ENCODE measurements at places on chromosomes 6 and 20.

DNA sequence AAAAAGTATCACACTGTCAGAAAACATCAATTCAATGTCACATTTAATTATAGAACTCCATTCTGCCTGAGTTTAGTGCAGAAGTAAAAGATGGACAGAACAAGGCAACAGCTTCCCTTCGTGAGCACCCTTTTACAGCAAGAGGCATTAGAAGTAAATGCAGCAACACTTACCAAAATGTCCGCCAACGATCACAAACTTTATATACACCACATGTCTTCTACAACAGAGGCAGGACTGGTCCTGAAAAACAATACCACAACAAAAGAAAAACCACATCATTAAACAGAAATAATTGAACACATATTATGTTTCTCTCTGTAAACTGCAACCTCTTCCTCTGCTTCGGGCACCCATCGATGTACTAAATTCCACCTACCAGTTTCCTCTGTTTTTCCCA lies 92.9 kb downstream of the FYN start:
- no peak for DNase-seq

- no peak for DNase-seq
These were observed 40.3 kb upstream of the STX16 start for GRCh38 chr20:58610811-58611210.

- no peak for DNase-seq
These were observed 20.0 kb downstream of the HLA-B start for GRCh38 chr6:31336896-31337496.

DNA sequence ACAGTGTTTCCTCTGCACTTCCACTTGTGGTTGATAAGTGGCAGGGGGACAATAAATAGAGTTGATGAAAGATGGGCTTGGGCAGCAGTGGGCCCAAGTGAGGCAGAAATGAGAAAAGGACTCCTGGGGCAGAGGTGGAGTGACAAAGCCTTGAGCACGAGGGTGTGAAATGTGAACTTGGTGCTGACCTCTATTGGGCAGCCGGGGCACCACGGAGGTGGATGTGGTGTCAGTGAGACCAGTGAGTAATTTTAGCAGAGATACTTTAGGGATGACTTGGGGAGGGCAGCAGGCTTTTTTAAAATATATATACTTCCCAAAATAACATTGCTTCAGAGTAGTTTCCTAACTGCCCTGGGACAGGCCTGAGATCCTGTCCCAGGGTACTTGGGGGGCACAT lies 30.6 kb upstream of the MYLK2 start:
- DNase-seq: no peak

GRCh38 chr6:88445188-88445965 lies 279.2 kb upstream of the CNR1 start:
- no peak for DNase-seq

GRCh38 chr20:9200196-9200595 lies 131.3 kb downstream of the PLCB4 start:
- DNase-seq: no peak

DNA sequence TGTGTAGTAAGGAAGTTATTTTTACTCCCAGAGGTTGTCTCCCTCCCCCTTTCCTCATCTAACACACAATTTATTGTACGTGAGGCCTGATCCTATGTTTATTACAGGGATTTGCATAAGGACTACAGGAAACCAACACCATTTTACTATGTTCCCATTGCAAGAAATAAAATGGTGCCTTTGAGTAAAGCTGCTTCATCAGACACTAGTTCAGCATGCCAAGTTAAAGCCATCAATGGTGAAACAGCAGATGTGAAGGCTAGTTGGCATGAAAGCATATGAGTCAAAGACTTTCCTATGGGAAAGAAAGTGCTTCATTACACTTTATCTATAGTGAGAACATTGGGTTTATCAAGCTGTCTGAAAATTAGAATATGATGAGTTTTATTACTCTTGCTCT lies 543.0 kb downstream of the GRIK2 start:
- no peak for DNase-seq

DNA sequence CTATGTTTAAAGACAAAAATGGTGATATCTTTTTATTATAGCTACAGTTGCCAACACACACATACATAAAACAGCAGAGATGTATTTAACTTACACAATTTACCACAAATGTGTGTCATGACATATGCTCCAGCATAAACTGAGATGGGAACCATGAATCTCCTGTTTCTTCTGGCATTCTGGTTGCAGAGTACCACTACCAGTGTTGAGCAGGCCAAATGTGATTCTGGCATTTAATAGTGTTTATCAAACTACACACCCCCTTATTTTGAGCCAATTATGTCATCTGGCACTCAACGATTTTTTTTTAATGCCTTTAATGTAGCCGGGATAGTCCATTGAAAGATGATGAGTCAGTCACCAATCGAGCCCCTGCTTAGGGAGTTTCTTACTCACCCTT lies 59.0 kb upstream of the TPD52L1 start:
- DNase-seq: no peak

- DNase-seq: no peak
These were observed 9.1 kb downstream of the SMPDL3A start for GRCh38 chr6:122798099-122798641.

- no peak for DNase-seq
These were observed 171.1 kb upstream of the SPTLC3 start for GRCh38 chr20:12837646-12838045.

DNA sequence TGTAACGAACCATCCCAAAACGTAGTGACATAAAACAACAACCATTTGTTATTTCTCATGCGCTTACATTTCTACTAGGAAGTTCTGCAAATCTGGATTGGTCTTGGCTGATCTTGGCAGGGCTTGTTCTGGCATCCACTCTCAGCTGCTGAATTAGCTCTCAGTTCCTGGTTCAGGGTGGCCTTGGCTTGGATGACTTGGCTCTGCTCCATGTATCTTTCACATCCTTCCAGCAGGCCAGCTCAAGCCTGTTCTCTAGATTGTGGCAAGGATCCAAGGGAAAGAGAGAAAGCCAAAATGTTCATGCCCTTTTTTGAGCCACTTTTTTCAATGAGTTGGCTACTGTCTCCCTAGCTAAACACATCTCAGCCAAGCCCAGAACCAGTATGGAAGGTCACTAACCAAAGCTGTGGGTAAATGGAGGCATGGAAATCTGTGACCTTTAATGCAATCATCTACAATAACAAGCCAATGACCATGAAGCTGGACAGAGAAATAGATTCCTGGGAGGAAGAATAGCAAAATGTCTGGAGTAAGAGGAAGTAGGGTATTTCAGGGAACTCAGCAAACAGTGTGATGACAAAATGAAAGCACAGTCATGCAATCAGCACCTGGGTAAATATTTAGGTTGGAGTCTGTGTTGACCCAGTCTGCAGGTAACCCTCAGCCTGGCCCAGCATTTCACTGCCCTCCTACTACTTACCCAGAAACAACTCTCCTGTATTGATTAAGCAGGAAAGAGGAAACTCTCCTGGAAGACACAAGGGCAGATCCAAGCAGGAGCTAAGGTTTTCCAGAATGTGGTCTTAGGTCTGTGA lies 32.7 kb upstream of the SNAP25 start:
- no peak for DNase-seq

DNA sequence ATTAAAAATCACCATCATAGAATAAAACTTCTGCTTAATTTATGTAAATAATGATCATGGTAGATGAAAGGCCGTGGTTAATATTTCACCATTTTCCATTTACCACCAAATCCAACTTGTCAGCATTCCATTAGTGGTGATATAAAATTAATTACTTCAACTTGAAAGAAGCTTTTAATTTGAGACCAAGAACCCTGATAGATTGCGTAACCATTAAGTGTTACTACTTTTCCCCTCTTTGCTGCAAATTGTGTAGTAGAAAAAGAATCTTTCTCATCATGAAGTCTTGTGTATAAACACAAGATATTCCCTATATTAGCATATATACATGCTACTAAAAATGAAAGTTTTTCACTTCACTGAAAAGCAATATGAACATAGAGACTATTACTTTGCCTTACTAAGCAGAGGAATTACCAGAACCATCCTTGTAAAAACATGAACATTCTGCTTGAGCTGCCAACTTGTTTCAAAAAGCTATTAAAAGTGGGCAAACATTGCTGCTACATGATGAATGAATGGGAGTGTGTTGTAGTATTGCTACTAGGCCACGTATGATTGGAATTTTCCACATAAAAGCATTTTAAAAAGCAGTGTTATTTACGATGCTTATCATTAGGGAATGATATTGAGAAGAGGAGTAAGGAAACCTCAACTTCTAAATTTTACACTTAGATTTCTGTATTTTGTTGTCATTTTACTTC lies 35.0 kb downstream of the STX11 start:
- no peak for DNase-seq

GRCh38 chr6:100078509-100078908 lies 84.5 kb upstream of the MCHR2 start:
- DNase-seq: no peak

DNA sequence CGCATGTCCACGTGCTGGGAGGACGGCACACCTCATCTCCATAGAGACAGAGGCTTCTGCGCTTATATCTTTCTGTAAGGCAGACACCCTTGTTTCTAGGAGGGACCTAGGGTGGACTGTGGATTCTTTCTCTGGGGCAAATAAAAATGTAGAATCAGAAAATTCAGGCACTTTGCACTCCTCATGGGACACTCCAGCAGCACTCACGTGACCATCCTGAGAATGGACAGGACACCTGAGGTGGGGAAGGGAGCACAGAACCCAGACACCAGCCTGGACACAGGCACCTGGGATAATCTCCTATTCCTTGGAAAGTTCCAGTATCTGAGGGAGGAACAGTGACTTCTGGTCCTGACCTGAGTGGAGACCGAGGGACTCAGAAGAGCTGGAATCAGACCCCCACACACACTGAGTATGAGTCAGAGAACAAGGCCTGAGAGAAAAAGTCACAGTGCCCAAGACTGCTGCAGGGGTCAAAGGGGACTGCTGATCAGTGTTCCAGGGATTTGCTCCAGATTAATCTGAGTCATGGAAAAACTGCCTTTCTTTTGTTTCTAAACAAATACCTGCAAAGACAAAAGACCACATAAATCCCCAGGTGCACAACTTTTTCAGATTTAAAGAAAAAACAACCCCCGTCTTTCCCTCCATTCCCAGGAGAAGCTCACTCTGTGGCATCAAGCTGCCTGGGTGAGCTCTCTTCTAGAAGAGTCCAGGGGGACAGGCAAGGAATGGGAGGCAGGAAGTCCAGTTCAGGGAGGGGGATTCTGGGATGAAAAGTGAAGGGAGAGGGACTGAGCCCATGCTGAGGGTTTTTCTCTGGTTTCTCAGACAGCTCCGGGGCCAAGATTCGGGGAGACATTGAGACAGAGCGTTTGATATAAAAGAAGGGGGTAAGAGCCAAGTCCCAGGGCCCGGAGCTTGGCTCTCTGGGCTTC lies 35.6 kb upstream of the MICB start:
- DNase-seq: no peak

GRCh38 chr20:44830995-44831394 lies 20.6 kb upstream of the RIMS4 start:
- DNase-seq: no peak
